ENCODE measurements at places on chromosomes 7 and 10.

- DNase-seq: no peak
These were observed 4.7 kb downstream of the PPA1 start for GRCh38 chr10:70228491-70228890.

- DNase-seq: no peak
These were observed 8.1 kb downstream of the POR start for GRCh38 chr7:75922966-75923603.

DNA sequence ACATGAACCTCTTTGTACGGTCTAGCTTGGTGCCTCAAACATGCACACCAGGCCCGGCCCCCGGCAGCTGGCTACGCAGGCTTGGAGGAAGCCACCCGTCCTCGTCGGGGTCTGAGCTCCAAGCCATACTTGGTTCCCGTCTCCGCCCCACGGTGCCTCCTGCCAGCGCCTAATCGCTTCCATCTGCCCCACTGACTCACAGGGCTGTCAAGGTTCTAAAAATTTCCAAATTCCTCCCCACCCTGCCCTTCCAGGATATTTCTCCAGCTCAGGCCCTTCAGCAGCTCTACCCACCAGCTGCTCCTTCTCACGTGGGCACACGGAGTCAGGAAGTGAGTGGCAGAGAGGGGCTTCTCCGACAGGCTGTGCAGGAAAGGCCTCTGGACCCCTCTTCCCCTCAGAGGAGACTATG is 38.8 kb downstream of the TMEM270 start:
- DNase-seq: peak; percentile 92

DNA sequence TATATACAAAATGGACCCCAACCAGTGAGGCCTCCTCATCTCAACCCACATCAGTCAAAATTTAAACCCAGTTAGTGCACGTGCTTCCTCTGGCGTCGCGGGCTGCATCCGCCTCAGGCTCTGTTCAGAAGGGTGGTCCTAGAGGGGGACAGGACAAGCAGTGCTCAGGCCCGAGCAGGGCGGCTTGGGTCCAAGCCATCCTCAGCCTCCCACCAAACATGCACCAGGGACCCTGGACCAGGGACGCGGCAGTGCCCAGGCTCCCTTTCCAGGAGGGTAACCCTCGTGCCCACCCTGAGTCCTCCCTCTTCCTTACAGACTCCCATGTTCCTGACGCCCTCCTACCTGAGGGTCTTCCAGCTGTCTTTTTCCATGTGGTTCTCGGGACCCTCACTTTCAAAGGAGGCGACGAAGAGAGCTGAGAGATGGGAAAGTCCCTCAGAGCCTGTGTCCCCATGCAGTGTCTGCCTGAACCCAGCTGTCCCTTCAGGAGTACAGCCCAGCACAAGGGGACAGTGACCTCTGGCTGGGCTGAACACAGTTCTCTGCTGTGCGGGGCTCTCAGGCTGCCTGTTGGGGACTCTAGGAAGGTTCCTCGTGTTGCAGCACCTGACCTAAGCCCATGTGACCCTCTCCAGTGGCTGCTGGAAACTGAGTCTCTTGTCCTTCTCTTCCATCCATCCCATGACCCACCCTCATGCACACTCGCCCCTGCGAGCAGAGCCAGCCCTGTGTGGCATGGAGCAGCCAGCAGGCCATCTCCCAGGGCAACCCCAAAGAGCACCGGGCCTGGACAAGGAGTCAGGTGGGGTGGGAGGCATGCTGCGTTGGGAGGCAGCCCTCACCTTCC is 58.1 kb downstream of the CSGALNACT2 start:
- DNase-seq: peak; percentile 53

DNA sequence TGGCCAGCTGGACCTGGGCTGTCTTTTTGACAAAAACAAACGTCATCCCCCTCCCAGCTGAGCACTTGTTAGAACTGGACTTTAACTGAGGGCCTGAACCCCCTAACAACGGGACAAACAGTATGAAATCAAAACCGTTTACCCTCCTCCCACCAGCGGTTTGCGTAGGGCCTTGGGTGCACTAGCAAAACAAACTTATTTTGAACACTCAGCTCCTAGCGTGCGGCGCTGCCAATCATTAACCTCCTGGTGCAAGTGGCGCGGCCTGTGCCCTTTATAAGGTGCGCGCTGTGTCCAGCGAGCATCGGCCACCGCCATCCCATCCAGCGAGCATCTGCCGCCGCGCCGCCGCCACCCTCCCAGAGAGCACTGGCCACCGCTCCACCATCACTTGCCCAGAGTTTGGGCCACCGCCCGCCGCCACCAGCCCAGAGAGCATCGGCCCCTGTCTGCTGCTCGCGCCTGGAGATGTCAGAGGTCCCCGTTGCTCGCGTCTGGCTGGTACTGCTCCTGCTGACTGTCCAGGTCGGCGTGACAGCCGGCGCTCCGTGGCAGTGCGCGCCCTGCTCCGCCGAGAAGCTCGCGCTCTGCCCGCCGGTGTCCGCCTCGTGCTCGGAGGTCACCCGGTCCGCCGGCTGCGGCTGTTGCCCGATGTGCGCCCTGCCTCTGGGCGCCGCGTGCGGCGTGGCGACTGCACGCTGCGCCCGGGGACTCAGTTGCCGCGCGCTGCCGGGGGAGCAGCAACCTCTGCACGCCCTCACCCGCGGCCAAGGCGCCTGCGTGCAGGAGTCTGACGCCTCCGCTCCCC is at the start of gene IGFBP1:
IGFBP1 (plus strand) TSS at position 304 of the 808 bp plus-strand sequence; CDS start at position 469, 165 bp downstream.
- no peak for DNase-seq

GRCh38 chr7:120988591-120989256 is at the start of gene CPED1:
CPED1 (plus strand) TSS chr7:120988711; CDS start chr7:120989622, 911 bp downstream.
- peak; percentile 81 for DNase-seq

GRCh38 chr10:22338931-22339330 is 6.4 kb upstream of the SPAG6 start:
- DNase-seq: no peak

DNA sequence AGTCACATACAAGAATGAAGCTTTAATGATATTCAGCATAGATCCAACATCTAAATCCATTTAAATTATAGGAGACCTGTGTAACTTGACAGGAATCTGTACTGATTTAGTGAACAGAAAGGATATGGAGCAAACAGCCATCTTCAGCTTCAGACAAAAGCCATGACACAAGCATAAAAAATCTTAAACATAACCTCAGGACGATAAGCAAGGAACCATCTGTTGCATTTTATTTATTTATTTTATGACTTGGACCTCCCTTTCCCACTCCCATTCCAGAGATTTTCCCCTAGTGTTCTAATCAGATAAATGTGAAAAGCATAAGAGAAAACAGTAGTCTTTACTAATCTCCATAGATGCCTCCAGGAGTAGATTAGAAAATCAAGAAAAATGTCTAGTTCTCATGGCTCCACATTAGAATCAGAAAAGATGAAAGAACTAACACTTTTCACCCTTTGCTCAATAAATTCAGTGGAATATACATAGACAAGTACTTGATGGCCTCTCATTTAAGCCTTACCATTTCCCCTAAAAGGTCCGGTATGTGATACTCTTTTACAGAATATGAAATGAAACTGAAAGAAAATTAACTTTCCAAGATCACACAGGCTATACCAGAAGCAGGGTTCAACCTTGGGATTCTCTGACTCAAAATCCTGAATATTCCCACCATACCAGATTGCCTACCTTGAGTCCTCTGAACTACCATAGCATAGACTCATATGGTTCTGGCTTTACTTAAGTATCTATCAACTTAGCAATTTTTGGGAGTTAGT is 15.2 kb downstream of the CACNA2D1 start:
- no peak for DNase-seq

DNA sequence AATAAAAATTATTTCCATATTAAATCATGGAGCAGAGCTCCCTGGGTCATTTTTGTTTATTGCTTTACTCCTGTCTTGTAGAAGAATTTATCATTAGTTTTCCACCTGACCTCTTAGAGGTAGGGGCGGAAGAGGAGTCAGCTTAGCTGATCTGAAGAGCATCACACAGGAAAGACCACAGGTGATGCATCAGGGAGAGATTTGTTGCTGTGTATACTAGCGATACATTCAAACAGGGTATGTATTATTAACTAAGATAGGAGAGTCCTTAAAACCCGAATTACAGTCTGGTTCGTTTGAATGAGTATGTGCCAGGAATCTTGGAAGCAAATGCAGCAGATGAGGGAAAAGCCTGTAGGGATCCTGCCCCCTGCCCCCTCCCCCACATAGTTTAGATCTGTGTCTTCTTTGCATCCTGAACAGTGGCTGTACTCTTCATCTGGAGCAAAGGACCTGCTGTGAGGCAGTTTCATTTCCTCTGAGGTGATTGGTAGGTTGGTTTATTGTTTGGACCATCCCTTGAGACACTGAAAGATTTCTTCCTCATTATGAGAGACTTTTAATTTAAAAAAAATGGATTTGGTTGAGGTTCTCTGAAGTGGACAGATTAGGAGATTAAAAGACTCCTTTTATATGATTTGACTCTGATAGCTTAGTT is 177.0 kb downstream of the SND1 start:
- no peak for DNase-seq

DNA sequence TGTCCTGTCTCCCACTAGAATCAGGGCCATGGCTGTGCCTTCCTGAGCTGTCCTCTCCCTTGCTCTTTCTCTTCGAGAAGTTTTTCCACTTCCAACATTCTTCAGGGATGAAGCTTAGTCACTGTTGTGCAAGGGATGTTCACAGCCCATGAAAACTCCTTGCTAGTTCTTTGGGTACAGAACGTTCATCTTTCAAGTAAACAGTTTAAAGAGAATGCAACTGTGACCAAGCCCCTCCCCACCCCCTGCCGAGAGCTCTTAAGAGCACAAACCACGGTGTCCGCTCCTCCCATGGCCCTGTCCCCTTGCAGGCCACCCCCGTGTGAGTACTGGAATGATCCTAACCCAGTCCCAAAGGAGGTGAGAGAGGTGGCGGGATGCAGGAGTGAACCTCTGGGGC is 161.1 kb upstream of the RHEB start:
- no peak for DNase-seq
